ENCODE measurements at places on chromosomes 16 and 17.

DNA sequence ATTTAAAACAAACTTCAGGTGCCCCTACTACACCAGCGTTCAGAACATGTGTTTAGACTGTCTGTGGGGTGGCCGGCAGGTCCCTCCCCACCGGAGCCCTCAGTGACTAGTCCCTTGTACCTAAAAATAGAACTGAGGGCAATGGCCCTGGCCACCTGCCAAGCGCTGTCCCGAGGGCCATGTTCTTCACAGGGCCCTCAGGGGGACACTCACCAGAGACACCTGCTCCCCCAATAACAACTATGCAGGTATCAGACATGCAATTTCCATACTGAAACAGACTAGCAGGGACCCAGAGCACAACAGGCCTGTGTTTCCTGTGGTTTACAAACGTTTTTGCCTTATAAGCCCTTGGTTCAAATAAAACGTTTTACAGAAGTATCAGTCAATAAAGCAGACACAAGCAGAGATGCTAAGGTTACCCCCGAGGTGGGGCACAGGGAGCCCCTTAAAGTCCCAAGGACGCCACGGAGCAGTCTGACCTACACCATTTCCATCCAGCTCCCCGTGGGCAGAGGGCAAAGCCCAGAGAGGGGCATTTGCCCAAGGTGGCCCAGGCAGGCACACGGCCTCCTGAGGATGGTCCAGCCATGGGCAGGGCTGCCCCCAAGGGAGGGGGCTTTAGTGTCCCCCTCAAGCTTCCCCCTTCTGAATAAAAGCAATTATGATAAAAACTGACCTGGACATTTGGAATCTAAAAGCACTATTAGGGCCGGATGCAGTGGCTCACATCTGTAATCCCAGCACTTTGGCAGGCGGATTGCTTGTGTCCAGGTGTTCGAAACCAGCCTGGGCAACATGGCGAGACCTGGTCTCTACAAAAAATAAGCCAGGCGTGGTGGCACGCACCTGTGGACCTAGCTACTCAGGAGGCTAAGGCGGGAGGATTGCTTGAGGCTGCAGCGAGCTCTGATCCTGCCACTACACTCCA is 896 bp upstream of the MYLK3 start:
- DNase-seq, result no peak

GRCh38 chr17:7191571-7192270 is 12.6 kb upstream of the ASGR1 start:
- DNase-seq, result no peak

DNA sequence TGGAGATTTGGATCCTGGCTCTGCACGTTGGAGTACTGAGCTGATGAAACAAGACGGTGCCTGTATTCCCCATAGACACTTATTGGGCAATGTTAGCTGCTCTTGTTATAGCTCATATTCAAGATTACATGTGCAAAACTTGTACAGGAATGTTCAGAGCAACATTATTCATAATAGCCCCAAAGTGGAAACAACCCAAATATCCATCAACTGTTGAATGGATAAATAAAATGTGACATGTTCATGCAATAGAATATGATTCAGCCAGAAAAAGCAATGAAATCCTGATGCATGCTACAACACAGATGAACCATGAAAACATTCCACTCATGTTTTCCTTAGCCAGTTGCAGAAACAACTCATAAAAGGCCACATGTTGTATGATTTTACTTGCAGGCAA is 5.7 kb upstream of the SDR42E1 start:
- DNase-seq, result peak; percentile 89

GRCh38 chr17:27760069-27760885 is 40.1 kb downstream of the NOS2 start:
- DNase-seq, result peak; percentile 42

- no peak for DNase-seq
Measured at GRCh38 chr16:85227084-85227945, 115.0 kb upstream of the CIBAR2 start.

GRCh38 chr16:82055117-82055516 is 20.1 kb downstream of the HSD17B2 start:
- DNase-seq, result no peak

Data from fibroblast of the aortic adventitia (primary cell).